Prostate gland (tissue), 2 donors: ENCODE measurements at places on chromosomes 12 and 14.

DNA sequence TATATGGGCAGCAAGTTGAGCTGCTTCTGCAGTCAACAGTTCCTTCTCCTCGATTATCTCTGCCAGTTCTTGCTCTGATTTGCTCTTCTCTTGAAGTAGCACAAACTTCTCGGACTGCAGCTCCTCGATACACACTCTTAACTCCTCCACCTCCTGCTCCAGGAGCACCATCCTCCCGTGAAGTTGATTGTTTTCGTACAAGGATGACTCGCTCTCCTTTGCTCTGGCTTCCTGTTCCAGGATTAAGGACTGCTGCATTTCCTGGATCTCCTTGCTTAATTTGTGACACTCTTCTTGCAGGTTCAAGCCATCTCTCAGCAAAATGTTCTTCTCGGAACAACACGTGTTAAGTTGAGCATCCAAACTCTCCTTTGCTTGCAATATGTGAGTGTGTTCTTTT lies 56.2 kb upstream of the VPS33A start:
- no peak for DNase-seq

DNA sequence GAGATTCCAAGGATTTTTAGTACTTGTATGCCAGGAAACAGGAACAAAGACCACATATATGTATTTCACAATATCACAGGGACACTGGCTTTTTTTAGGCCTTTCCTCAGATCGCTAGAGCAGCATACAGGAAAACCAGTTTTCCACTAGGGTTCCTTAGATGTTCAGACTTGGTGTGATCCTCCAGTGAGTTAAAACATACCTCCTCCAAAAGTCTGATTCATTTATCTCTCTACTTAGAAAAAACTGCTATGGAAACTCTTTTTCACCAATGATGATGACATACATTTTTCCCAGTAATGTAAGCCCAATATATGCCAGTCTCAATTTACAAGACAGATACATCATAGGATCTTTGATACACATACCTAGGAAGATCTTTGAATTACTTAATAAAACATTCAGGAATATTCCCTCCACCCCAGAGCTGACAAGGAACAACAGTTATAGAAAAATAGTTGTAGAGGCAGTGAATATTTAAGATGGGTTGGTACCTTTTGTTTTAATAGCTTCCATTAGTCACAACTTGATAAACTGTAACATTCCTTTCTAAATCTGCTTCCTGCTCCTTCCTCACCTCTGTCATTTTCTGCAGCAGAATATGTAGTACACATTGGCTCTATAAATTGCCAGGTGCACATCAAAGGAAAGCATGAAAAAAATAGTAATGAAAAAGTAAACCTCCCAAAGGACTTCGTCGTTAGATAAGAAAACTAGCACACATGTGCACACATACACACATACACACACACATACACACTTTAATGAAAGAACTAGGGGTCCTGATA lies 27.5 kb downstream of the BCAT1 start:
- DNase-seq, result no peak

- DNase-seq, result no peak
Observed at GRCh38 chr12:116172224-116172849, 105.2 kb downstream of the MED13L start.

DNA sequence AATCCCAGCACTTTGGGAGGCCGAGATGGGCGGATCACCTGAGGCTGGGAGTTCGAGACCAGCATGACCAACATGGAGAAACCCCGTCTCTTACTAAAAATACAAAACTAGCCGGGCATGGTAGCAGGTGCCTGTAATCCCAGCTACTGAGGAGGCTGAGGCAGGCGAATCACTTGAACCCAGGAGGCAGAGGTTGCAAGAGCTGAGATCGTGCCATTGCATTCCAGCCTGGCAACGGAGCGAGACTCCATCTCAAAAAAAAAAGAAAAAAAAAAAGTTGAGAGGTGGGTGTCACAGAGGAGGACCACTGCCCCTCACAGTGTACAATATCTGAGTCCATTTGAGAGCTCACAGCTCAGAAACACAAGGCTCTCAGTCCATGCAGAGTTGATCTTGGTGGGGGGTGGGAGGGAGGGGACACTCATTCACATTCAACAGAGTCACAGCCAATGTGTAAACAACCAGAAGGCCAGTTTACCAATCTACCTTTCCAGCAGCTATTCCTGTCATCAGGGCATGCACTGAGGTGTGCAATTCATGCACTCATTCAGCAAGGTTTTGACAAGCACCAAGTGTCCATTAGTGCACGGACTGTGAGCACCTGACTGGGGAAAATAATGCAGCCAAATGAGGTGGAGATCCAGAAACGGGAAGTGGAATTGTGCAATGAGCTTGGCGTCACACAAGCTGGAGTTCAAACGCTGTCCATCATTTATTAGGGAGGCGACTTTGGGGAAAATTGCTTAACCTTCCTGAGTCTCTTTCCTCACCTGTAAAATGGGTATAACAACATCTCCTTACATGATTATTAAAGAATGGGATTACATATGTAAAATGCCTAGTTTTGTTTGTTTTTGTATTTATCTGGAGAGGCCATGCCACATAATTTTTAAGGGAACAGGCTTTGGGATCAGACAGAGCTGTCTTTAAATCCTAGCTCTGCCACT lies 4.4 kb upstream of the EIF5 start:
- DNase-seq, result no peak

- DNase-seq, result no peak
Observed at GRCh38 chr14:80988735-80989429, 33.5 kb downstream of the TSHR start.

DNA sequence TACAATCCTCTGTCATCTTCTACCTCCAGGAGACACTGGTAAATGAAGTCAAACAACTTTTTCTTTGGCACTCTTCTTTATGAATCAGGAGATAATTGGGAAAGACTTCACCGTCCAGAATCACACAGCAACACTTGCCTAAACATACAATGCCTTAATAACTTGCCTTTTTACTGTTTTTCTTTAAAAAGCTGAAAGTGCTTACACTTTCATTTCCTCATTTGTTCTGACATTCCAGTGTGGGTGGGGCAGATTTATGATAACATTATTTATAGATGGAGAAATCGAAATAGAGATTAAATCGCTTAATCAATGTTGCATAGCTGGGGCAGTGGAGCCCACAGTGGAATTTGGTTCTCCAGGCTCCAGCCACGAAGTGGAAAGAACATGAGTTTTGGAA lies 2.8 kb upstream of the FRS2 start:
- no peak for DNase-seq

- no peak for DNase-seq
Observed at GRCh38 chr14:55249423-55249822, 21.8 kb upstream of the FBXO34 start.

DNA sequence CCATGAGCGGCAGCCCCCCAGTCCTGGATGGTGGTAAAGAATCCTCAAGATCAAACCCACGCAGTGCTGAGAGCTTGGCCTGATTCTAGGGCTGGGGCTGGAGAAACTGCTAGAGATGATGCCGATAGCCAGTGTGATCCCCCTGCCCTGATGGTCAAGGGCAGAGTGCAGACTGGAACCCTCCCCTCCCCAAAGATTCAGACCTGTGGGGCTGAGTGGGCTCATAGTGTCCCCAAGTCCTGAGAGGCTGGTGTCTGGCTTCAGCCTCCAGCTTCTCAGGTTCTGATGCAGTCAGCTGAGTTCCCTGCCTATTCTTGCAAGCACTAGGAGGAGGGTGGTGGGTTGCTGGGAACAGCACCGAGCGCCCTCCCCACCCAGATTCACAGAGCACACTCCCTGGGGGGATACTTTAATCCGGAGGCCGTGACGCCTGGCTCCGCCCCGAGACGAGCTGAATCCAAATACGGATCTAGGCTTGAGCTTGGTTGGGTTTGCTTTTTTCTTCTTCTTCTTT lies 11.9 kb downstream of the RHOF start:
- no peak for DNase-seq

- DNase-seq, result no peak
Observed at GRCh38 chr12:103353913-103354312, 141.9 kb downstream of the C12orf42 start.

DNA sequence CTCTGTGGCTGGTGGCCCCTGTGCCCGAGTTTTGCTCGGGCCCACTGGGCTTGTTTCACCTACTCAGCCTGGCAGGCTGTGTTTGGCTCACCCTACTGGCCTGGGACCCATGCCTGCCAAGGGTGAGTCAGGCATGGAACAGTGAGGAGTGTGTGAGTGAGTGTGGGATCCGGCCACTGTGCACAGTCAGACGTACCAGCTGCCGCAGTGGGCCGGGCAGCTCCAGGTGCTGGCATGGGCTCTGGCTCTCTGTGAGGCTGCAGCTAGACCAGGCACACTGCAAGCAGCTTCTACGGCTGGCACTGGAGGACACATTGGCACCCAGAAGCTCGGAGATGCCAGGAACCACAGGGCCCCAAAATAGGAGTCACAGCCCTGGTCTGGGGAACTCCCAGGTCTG lies 40.6 kb downstream of the HSD17B6 start:
- DNase-seq, result peak; percentile 13

DNA sequence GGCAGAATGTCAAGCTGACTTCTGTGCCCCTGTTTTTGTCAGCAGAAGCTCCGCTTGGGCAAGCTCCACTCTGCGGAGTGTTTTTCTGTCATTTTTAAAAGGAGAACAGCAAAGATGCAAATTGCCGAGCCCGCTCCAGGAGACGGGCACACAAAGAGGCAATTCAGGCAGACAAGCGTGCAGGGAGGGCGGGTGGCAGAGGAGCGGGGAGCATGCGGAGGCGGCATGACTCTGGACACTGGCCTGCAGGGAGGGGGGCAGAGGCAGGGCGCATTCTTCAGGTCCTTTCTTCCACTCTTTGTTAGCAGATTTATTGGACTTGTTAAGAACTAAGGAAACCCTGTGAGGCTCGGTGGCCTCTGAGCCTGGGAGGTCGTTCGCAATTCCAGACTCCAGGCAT lies 187.3 kb upstream of the RMST start:
- peak; percentile 17 for DNase-seq

GRCh38 chr14:100975671-100976070 lies 72.1 kb upstream of the RTL1 start:
- DNase-seq, result no peak

- no peak for DNase-seq
Observed at GRCh38 chr14:68271913-68272391, 452.4 kb downstream of the RAD51B start.

- DNase-seq, result no peak
Observed at GRCh38 chr14:64191756-64192155, 102.4 kb downstream of the ESR2 start.

- DNase-seq, result no peak
Observed at GRCh38 chr12:53042607-53043454, 7.0 kb upstream of the TNS2 start.

DNA sequence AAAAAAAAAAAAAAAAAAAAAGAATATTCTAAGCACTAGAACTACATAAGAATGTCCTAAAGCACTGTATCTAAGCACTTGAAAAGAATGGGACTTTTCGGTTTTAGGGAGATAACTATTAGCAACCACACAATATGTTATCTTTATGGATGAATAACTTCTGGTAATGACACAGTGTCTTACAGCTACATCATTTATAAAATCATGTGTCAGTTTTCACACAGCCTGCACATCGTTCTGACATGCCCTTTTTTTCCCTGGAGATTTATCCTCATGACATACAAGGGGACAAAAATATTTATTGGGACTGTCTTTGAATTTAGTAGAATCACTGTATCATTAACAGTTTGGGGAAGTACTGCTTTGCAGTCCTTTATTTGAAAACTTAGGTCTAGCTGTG lies 17.3 kb downstream of the TMEM19 start:
- no peak for DNase-seq

GRCh38 chr12:11868027-11868426 lies 202.7 kb upstream of the BCL2L14 start:
- DNase-seq, result no peak

- no peak for DNase-seq
Observed at GRCh38 chr12:27966870-27967269, 5.7 kb downstream of the PTHLH start.

DNA sequence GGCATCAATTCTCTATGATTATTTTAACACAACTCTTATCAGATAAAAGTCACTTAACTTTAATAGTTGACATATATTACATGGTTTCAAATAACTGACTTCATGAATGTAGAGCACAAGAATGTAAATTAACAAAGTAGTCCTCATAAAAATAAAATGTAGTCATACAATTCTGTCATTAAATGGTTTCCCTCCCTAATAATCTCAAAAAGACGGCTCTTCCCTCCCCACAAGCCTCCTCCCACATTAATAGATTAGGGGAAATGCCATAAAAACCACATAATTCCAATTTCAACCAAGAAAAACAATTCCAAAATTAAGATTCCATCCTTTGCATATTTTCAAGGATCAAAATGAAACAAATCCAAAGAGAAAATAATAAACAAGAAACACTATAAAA lies 36.7 kb downstream of the SPTLC2 start:
- no peak for DNase-seq

DNA sequence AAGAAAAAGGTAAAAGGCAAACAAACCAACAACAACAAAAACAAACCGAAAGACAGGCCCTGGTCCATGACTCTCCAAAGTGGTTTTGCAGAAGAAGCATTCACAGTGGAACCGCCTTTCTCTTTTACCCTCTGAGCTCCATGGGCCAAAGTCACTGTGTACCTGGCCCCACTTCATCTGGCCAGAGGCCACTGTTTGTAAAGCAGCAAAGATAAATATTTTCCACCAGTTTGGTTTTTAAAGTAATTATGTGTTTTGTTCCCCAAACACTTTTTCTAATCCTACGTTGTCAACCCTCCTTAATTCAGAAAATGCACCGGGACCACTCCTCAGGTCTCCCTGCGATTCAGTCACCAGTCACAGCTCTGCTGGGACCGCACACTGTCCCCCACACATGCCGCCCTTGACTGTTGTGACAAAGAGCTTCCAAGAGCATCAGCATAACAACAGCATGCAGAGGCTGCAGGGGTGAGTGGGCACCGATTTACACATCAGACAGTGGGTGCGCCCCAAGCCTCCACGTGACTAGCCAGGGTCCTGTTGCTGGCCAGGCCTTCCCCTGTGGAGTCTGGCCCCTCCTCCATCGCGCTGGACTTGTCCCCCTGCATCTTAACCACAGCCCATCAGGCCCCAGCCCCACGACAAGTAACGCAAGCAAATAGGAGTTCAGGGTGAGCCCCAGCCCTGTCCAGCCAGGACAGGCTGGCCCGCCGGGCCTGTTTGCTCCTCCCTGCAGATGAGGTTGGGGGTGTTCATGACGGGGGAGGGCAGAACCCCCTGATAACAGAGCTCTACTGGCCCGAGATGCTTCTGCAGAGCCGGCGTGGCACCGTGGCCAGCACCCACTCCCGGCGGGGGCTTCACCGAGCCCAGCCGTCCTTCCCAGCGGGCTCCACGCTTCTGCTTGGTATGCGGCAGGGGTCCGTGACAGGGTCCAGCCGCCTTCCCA lies 65.2 kb upstream of the DIO3 start:
- DNase-seq, result no peak

GRCh38 chr12:99553461-99553860 lies 94.1 kb upstream of the GARIN6 start:
- DNase-seq, result no peak

GRCh38 chr12:103456006-103456405 lies 39.8 kb downstream of the C12orf42 start:
- DNase-seq, result no peak

DNA sequence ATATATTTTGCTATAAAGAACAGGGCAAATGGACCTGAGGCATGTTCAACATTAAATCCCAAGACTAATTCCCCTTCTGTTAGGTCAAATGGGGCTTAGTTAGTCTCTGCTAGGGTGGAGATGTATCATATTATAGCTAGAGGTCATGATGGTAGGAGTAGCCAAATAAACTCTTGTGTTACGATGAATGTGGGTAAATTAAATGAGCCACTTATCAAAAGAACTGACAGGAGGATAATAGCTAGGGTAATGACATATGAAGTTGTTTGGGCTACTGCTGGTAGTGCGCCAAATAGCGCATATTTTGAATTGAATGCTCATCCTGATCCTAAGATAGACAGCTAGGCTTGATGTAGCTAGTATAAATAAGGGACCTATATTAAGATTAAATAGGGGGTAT lies 445.0 kb downstream of the GXYLT1 start:
- DNase-seq, result no peak

- DNase-seq, result no peak
Observed at GRCh38 chr12:39736406-39736805, 116.8 kb upstream of the ABCD2 start.
